RKO (cell line): ENCODE measurements at places on chromosomes 6 and 20.
A peak's percentile ranks its signal among the peaks of the same experiment; 100 is the strongest.

- no peak for DNase-seq
Observed at GRCh38 chr20:37123441-37123840, 27.6 kb upstream of the RBL1 start.

- DNase-seq = peak; percentile 22
Observed at GRCh38 chr20:90651-91050, 3.2 kb downstream of the DEFB125 start.

- no peak for DNase-seq
Observed at GRCh38 chr6:110493253-110493800, 16.9 kb upstream of the SLC22A16 start.

DNA sequence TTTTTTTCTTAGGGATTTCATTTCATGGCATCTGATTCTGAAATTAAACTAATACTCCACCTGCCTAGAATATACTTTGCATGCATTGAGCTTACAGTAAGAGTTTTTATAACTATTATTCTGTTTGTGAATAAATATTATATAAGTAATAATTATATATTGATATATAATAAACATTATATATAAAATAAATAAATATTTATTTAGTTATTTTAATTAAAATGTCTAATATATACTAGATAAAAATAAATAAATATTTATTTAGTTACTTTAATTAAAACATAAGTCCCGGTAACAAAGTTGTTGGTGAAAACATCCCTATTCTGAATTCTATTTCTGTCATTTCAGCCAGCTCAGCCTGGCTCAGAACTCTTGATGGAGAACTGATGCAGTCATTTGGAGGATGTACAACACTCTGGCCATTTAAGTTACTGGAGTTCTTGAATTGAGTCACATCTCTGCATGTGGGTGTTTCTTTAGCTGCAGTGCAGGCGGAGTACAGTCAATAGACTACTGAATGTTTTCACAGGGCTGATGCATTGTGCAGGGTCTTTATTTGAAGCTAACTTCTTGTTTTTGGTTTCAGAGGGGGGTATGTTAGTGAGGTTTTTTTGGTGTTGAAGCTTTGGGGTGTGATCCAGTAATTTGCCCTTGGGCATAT, 508.9 kb upstream of the ADGRB3 start:
- peak; percentile 48 for DNase-seq

DNA sequence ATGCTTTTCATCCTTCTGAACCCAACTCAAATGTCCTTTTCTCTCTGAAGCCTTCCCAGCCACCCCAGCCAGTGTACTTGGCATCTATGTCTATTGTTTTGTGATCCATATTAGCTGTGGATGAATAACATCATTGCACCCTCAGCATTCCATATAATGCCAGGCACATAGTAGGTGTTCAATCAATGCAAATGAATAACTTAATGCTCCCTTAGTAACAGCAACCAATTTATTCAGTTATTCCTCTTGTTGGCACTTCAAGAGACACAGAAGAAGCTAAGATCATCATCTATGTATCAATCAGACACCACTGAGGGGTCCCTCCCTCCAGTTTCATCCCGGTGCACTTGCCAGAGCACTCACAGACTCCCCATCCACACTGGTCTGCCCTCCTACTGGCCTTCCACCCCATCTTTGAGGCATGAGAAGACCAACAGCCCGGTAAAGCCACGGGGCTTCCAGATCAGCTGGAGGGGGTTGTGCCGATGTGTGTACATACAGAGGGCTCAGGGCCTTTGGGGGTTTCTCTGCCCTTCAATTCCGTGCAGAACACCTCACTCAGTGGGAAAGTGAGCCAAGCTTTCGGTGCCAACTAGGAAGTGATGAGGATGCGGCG, 2.4 kb upstream of the TAF8 start:
- DNase-seq = peak; percentile 37

- no peak for DNase-seq
Observed at GRCh38 chr20:21325296-21325695, 22.2 kb downstream of the XRN2 start.

GRCh38 chr20:46558511-46558959, 8.1 kb upstream of the OCSTAMP start:
- peak; percentile 92 for DNase-seq

- DNase-seq = no peak
Observed at GRCh38 chr6:170080169-170080827, 210.6 kb downstream of the DLL1 start.

GRCh38 chr20:14984768-14985622, 647.6 kb upstream of the FLRT3 start:
- no peak for DNase-seq

DNA sequence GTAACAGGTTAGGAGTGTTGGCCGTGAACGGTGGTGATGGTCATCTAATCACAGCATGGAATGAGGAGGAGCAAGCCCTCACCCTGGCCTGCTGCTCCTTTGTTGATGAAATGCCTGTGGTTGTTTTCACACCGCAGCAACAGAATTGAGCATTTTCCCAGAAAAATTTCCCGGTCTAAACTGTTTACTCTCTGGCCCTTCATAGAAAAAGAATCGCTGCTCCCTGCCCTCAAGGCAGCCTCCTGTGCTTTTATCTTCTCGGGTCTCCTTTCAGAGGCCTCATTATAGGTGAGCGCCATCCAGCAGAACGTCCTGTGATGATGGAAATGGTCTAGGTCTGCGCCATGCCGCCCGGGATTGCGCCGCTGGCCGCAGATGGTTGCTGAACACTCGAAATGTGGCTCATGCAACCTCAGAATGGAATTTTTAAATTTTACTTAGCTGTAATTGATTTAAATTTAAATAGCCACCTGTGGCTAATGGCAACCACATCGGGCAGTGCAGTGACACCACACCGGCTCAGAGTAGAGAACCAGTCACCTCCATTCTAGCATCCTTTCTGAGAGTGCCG, 30.2 kb downstream of the PHACTR3 start:
- DNase-seq = no peak

GRCh38 chr6:136920216-136920615, 1.9 kb upstream of the SLC35D3 start:
- no peak for DNase-seq

- DNase-seq = no peak
Observed at GRCh38 chr20:50278377-50278683, 87.7 kb downstream of the CEBPB start.

DNA sequence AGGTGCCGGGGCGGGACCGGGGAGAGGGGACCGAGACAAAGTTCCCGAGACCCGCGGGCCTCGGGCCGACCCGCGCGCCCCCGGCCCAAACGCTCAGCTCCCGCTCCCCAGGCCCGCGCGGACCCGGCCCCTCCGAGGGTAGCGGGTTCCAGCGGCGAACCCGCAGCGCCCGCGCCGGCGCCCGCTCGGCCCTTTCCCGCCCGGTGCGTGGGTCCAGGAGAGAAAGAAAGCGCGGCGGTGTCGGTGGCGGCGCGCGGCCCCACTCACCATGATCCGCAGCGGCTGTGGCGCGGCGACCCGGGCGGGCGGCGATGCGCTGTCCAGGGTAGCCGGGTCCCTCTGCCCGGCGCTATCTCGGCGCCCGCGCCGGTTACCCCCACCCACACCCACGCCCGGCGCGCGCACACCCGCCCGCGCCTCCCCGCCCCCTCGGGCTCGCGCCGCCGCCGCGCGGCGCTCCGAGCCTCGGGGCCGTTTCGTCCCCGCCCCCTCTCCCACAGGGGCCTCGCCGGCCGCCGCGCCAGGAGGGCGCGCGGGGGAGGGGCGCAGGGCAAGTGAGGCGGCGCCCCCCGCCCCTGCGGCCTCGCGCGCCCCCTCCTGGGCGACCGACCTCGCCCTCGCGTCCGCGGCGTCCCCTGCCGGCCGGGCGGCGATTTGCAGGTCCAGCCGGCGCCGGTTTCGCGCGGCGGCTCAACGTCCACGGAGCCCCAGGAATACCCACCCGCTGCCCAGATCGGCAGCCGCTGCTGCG, at the start of gene ELOVL2:
Gene ELOVL2, minus strand, starts transcription at position 345 of the 751 bp plus-strand sequence. Its CDS starts 75 bp downstream, at position 270.
- DNase-seq = no peak

DNA sequence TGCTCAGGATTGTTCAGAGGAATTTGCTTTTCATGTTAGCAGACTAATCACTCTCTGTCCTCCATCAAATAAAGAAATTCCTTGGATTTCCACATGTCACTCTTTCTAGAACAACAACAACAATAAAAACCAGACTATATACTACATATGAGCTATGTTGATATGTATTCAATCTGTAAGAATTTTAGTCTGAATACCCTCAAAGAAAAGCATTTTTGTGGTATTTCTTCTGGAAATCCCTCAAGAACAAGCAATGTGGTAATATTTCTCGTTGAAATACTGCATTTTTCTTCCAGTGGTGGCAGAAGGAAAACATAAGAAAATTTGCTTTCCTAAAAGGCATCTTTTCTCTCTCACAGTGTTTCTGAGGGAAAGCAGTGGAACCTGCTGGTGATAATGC, 312.6 kb upstream of the RSPO3 start:
- no peak for DNase-seq

- no peak for DNase-seq
Observed at GRCh38 chr6:80622641-80623040, 516.2 kb downstream of the BCKDHB start.

DNA sequence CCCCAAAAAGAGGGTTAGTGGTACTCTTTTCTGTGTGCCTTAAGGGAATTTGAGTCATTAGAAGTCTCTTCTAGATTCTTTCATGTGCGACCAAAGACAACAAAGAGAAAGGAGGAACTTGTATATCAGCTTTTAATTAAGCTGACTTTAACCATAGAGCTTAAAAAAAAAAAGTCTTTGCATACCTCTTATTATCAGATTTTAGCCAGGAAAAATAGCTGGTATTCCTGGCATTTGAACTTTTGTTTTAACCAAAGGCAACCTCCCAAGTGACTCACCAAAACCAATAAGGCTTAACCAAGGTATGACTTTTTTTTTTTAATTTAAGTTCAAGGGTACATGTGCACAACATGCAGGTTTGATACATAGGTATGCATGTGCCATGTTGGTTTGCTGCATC, 375.0 kb downstream of the CDC5L start:
- no peak for DNase-seq
